Breast epithelium (tissue), 4 donors: ENCODE measurements at places on chromosomes 13 and 19.

- H3K4me3 ChIP-seq = no peak overlapping the region
- DNase-seq = no peak
- H3K27ac ChIP-seq = no peak overlapping the region
- no peaks in the 10 kb centered on the region for H3K4me1 ChIP-seq
- no peaks in the 10 kb centered on the region for H3K36me3 ChIP-seq
Observed at GRCh38 chr13:51895906-51896888, 34.4 kb downstream of the CCDC70 start.

- H3K4me3 ChIP-seq = no peak overlapping the region
- no peak overlapping the region for H3K27ac ChIP-seq
- no peaks in the 10 kb centered on the region for H3K4me1 ChIP-seq
- H3K27me3 ChIP-seq = no peaks in the 10 kb centered on the region
- DNase-seq = no peak
Observed at GRCh38 chr13:60758637-60759036, 361.6 kb downstream of the TDRD3 start.

DNA sequence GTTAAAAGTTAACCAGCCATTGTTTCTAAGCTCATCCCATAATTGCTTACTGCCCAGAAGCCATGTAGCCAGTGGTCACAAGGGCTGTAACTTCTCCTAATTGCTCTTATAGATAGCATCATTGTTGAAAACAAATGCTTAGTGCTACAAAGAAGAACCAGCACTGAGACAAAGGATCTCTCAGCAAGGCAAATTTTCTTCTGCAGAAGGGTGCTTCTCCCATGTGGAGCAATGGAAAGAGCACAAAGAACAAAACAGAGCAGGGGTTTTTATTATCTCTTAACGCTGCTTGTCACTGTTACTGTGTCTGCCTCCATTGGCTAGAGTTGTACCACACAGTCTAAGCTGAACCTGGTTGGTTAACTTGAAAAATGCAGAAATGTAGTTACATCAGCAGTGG, 1036.8 kb downstream of the UQCRFS1 start:
- H3K36me3 ChIP-seq = no peaks in the 10 kb centered on the region
- peaks cover 4% of the 10 kb centered on the region for H3K27me3 ChIP-seq
- H3K4me3 ChIP-seq = no peak overlapping the region
- no peaks in the 10 kb centered on the region for H3K4me1 ChIP-seq
- no peak overlapping the region for H3K27ac ChIP-seq

DNA sequence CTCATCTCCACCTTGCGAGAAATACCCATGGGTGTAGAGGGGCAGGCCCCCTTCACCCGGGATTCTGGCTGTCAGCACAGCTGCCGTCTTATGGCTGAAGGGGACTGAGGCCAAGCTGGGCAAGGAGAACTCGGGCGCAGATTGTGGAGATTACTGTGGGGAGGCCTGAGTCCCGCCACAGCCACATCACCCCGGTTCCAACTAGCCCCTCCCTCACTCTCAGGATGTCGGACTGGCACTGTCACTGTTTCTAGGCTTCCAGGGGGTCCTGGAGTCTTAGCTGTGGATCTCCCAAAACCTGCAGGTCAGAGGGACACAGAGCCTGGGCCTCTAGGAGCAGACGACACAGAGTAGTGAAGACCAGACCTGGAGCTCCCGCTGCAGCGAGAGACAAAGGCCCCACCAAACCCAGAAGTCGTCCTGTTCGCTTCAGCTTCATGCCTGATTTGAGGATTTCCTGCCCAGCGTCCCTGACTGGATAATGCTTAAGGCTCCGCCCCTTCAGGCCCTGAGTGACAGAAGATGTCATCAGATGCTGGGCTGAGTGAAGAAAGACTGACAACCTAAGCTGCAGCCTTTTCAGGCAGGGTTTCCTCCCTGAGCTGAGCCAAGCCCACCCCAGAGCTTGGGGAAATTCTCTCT, 55.8 kb downstream of the ZNF93 start:
- no peaks in the 10 kb centered on the region for H3K4me1 ChIP-seq
- H3K4me3 ChIP-seq = no peak overlapping the region
- no peaks in the 10 kb centered on the region for H3K27me3 ChIP-seq
- DNase-seq = no peak
- no peak overlapping the region for H3K27ac ChIP-seq
- H3K36me3 ChIP-seq = no peaks in the 10 kb centered on the region

GRCh38 chr13:103812971-103813370, 746.8 kb upstream of the SLC10A2 start:
- no peaks in the 10 kb centered on the region for H3K36me3 ChIP-seq
- DNase-seq = no peak
- no peak overlapping the region for H3K4me3 ChIP-seq
- no peaks in the 10 kb centered on the region for H3K27me3 ChIP-seq
